ENCODE measurements at places on chromosomes 5 and 9. TPM values are rescaled to one million over a fixed set of nuclear protein-coding genes. Genes with fewer than 3 reads are reported as not detected.

The FYB1 gene
- total RNA-seq = 0.42 TPM

The RAPGEF1 gene
- 43.0 TPM for total RNA-seq

The SLC35A4 gene
- 37.5 TPM for total RNA-seq

- no peak for DNase-seq
These were observed 71.4 kb downstream of the INSYN2B start for GRCh38 chr5:169908864-169909263.

GRCh38 chr9:1117439-1117838, 67.3 kb downstream of the DMRT2 start:
- no peak for DNase-seq

GRCh38 chr5:149627070-149627469, 45.8 kb downstream of the ARHGEF37 start:
- no peak for DNase-seq

DNA sequence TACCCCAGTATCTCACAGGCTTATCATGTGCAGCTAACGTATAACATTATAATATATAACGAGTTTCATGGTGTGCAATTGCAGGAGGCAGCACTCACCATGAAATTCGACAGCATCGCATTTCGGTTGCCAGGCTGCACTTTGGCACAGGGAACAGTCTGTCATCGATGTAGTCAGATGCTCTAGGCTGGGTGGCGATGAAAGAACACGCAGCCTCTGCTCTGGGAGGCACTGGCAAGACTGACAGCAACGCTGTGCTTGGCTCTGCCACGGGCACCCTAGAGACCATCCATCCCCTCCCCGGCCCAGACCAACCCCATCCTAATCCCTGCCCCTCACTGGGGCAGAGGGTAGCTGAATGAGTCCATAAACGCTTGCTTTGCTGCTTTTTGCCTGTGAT, 290.8 kb downstream of the MED10 start:
- no peak for DNase-seq

DNA sequence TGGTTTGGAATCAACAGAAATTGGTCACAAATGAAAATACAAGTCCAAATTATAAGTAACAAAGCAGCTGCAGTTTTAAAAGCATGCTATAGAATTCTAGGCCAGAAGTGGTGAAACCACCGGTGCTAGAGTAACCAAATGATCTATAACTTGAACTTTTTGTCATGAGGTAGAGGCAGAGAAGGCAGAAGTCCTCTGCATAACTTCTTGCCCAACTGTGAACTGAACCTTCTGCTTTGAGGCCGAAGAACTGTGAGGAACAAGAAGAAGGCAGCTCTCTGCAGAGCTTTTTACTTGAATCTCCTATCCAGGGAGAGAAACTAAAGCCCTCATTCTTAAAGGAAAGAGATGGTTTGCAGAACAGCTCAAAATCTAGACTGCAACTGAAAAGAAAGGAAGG, 36.2 kb upstream of the TENT2 start:
- DNase-seq = no peak

DNA sequence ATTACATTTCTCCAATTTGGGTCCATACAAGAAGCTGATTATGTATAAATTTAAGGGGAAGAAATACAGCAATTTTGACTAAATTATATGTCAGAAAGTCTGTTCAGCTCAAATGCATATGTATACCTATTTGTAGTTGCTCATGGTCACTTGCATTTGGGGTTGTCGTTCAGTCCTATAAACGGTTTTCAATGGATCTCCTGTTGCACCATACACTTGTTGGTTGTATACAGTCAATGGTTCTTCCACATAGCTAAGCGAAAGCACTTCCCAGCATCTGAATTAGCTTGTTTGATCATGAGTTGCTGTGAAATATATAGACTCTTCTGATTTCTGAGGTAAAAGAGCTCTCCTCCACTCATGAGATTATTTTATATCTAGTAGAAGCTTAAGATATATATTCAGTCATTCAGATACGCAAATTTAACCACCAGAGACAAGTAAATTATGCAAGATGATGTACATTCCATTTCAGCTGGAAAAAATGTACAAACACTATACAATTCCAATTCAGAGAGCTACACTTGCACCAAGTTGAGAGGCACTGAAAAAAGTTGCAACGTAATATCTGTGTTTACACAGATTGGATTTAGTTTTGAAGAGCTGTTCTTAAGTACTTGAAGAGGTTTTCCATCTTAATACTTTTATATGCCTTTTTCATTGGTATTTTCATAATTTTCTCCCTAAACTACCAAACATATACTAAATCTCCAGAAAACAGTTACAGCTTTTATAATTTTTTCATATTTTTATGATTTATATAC, 64.4 kb upstream of the POU5F2 start:
- no peak for DNase-seq

GRCh38 chr5:3954633-3955032, 359.0 kb downstream of the IRX1 start:
- no peak for DNase-seq

- DNase-seq = no peak
These were observed 1222.9 kb downstream of the PTPRD start for GRCh38 chr9:9389904-9390303.

DNA sequence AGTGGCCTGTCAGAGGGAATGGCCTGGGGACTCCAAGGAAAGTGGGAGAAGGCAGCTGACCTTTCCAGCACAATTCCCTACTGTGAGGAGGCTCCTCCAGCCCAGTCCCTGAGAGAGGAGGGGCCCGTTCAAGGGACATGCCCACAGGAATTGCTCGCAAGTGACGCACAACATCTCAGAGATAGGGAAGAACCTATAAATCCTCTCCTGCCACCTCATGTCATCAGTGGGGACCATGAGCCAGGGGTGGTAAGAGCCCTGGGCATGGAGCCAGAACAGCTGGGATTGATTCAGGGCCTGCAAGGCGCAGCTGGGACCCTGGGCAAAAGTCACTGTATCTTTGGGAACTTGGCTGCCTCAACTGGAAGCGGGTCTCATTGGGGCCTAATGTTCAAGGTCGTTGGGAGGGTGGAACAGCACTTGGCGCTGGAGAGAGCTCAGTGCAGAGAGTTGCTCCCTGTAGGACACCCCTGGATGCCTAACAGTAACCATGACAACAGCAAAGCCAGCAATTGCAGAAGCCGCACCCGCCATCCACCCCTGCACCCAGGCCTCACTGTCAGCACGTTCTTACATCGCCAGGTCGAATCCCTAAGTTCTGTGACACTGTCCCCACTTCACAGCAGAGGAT, 41.3 kb upstream of the ORM1 start:
- no peak for DNase-seq

- DNase-seq = no peak
These were observed 27.2 kb downstream of the PSD2 start for GRCh38 chr5:139822553-139823425.

GRCh38 chr9:111066468-111066867, 28.2 kb upstream of the LPAR1 start:
- DNase-seq = no peak

DNA sequence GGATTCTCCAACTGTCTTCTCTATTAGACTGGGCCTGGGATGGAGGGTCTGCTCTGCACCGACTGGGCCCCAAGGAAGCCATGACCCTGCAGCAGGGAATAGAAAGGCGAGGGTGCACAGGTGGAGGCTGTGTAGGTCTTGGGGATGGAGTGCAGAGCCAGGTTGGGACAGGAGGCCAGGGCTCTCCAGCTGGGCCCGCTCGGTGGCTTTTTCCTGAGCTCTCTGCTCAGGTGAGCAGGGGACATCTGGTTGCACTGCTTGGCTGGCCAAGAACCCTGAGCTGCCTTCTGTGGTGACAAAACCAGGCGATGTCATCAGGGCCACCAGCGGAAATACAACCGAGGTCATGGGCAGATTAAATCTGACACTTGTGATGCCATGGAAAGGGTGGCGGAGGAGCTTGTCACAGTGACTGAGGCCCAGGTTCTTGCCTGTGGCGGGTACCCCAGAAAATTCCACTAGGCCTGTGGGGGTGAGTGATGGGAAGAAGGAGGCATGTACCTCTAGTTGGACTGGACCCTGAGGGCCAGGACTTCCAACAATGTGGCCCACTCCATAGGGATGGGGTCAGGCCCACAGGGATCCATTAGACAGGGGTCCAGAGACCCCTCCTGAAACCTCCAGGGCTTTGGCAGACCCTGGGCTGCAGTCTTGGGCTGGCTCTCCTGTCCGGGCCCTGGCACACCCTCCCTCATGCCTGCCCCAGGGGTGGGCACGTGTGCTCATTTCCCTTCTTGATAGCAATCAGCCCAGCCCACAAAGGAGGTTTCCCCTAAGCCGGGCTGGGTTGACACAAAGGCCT, 4.4 kb upstream of the IL3 start:
- DNase-seq = no peak

GRCh38 chr9:81671880-81672280, 17.5 kb downstream of the TLE1 start:
- DNase-seq = no peak

Measured in HCT116 (cell line).